ENCODE measurements at places on chromosomes 11 and 22.
A peak's percentile ranks its signal among the peaks of the same experiment; 100 is the strongest.

DNA sequence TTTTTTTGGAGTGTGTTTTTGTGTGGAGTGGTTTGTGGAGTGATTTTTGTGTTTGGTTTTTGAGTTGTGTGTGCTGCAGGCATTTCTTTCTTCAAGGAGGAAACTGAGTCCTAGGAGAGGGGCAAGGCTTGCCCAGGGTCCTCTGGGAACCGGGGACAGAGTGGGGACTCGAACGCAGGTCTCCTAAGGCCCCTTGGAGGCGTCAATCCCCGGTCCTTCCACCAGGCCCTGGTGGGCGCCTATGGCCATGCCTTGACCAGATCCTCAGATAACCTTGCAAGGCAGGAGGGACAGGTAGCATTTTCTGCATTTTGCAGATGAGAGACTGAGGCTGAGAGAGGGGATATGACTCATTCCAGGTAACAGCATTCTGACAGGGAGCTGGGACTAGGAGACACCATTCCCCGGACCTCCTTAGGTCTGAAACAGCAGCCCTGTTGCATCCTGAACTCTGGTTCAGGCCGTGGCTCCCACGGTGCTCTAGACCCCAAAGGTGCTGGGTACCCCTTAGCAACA lies 39.1 kb downstream of the MYO7A start:
- no peak for DNase-seq

DNA sequence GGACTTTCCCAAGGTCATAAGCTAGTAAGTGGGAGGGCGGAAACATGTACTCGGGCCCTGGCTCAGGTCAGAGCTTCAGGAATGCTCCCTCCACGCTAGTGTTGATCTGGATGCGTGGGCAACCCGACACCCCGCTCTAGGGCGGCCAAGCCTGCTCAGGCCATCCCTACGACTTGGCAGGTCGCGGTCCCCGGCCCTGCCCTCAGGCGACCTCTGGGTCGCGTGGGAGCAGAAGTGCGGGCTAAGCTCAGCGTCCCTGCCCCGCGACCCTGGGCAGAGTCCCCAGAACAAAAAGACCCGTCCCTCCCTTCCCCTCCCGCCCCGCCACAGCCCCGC lies 781 bp upstream of the TEF start:
- DNase-seq: peak; percentile 87

GRCh38 chr11:6110011-6110410 lies 2.5 kb downstream of the OR56B4 start:
- no peak for DNase-seq

- no peak for DNase-seq
These were observed 88.0 kb upstream of the DBX1 start for GRCh38 chr11:20248121-20248772.

DNA sequence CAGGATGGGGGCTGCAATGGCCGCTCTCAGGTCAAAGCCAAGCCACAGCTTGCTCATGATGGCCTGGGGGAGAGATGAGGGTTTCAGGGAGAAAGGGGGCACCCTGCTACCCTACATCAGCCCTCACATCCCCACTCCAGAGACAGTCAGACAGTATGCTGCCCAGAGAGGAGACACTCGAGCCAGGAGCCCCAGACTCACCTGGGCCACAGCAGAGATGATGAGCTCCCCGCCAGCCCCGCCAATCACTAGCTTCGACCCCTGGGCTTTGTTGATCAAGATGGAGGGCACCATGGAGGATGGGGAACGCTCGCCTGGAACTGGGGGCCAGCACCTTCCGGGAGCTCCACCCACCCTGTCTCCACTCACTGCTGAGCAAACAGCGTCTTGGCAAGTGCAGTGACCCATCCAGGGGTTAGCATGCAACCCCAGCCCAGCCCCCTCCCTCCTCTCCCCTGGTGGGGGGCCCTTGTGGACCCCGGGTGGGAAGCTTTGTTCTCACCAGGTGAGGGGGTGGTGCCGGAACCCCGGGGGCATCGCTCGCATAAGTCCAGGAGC lies 19.8 kb downstream of the GGT5 start:
- DNase-seq: no peak

GRCh38 chr22:24405631-24406321 lies 21.6 kb upstream of the ADORA2A start:
- DNase-seq: no peak

DNA sequence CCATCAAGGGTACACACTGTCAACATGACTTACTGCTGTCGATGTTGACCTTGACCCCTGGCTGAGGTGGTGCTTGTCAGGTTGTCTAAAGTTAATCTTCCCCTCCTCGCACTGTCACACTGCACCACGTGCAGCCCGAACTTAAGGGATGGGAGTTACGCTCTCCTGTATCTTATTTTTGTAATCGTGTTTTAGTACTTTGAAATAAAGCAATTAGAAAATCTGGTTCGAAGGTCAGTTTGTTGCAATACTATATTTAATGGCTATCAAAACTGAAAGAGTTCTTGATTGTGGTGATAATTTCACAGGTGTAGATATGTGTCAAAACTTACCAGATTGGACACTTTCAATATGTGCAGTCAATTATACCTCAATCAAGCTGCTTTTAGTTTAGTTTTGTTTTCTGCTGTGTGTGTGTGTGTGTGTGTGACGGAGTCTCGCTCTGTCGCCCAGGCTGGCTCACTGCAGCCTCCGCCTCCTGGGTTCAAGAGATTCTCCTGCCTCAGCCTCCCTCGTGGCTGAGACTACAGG lies 10.7 kb upstream of the ST14 start:
- no peak for DNase-seq

DNA sequence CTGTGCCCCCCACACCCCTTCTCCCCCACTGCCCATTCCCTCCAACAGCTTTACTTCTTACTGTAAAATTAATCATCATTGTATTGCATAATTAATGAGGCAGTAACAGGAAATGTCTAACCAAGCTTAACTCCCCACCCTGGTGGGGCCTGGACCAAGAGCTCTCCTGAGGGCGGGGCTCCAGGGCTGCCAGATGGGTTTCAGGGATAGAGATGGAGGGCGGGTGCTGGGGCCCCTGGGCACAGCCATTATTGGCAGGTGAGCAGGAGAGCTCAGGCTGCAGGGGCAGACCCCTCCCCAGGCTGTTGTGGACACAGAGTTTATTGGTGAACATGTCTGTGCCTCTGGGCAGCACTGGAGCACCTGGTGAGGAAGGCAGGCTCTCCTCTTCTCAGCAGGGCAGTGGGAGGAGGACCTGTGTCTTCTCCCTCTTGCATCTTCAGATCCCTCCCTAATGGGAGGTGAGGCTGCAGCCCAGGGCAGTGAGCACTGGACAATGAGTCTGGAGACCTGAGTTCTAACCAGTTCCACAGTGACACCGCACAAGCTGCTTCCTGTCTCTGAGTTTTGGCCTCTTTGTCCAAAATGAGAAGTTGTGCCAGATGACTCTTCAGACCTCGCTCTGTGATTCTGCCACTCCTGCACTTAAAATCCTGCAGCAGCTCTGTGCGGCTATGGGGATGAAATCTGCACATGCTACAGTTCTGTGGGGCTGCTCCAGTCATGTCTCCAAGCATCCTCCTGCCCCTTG lies 233.3 kb downstream of the CEP164 start:
- no peak for DNase-seq

DNA sequence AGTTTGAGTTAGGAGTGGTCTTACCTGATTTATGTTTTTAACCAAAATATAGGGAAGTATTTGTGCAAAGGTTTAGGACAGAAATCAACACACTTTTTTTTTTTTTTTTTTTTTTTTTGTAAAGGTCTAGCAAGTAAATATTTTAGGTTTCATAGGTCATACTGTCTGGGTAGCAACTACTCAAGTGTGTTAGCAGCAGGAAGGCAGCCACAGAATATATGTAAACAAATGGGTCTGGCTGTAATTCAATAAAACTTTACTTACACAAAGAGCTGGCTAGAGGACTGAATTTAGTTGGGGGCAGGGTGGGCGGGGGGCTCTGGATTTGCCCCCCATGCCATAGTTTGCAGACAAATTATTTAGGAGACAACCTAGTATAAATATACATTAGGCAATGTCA lies 510.4 kb downstream of the NELL1 start:
- no peak for DNase-seq
